ENCODE measurements at places on chromosomes 1 and 21. TPM values are rescaled to one million over a fixed set of nuclear protein-coding genes. Genes with fewer than 3 reads are reported as not detected.

Gene CSF3R
- 0.97 TPM for total RNA-seq

- no peak for DNase-seq
These were observed 213.7 kb upstream of the HOOK1 start for GRCh38 chr1:59601041-59601441.

DNA sequence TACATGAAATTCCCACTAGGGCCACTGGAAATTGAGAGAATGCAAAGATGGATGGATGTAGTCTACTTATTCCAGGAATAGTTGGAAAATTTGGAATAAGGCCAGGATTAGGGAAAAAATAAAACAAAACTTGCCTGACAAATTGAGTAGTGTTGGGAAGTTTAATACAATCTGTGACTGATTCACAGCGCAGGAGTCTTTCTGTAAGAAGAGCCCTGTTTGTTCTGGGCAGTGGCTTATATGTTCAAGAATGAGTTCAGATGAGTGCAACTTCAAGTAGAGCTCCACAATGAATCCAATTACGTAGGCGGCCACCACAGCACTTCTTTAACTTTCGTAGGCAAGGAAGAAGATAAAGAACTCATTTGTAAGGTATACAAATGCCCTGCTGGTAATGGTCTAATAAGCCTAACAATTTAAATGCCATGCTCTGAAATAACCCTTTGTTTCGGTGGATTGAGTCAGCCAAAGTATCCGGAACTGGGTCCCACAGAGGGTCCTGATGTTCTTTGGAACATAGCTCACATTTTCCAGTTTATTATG is 47.1 kb upstream of the KCNE1 start:
- DNase-seq: no peak

DNA sequence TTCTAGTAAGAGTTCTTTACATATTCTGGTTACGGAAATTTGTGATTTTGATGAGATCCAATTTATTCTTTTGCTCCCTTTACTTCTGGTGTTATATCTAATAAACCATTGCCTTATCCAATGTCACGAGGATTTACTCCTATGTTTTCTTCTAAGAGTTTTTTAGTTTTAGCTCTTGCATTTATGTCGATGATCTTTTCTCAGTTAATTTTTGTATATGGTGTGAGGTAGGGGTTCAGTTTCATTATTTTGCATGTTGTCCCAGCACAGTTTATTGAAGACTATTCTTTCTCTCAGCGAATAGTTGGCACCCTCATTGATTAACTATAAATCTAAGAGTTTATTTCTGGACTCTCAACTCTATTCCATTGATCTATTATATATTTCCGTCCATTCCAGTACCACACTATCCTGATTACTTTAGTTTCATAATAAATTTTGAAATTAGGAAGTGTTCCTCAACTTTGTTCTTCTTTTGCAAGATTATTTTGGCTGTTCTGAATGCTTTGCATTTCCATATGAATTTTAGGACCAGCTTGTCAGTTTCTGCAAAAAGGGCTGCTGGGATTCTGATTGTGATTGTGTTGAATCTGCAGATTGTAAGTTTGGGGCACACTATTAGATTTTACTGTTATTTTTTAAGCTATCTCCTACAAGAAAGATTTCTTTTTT is 4.0 kb downstream of the KDM1A start:
- DNase-seq: no peak

DNA sequence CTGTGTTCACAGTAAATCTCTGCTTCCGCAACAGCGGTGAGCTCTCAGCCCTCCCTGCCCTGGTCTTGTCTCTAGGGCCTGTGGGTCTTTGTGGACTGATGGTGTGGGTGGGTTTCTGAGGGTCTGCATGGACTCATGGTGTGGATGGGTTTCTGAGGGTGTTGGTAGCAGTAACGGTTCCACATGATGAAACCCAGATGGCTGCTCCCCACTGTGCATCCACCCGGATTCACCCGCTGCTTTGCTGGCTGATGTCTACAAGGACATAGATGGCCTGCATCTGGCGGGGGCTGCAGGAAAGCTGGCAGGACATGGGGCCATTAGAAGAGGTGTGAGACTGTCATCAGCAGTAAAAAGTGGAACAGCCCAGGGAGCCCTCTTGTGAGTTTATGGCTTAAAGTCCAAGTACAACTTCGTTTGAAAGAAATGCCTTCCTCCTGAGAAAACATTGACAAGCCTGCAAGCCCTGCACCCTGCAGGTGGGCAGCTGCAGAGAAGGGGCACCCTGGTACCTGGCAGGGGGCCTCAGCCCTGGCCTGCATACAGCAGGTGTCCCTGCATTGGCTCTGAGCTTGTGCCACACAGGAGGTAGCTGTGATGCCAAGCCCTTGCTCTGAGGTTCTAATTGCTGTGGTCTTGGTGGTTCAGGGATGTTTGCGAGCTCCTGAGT is 156.9 kb upstream of the COL6A1 start:
- no peak for DNase-seq

Gene TPRG1L
- 19.6 TPM for total RNA-seq

GRCh38 chr1:158150523-158150922 is 30.2 kb upstream of the CD1D start:
- no peak for DNase-seq

Gene SELP
- total RNA-seq: not detected

DNA sequence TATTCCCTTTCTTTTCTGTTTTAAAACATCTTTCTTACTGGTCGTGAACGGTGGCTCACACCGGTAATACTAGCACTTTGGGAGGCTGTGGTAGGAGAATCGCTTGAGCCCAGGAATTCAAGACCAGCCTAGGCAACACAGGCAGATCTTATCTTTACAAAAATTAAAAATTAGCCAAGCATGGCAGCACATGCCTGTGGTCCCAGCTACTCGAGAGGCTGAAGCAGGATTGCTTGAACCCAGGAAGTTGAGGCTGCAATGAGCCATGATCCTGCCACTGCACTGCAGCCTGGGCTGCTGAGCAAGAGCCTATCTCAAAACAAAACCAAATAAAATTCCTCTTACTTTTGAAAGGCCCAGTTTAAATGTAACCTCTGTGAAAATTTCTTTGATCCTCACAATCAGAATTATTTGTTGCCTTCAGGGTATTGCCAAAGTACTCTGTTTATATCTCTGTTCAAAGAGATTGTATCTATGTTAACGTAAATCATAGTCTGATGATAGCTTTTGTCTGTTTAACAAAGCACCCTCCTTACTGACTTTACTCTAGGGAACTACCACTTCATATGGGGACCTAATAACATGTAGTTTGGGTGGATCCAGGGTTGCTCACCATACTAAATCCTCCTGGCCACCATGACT is 71.6 kb downstream of the RERE start:
- DNase-seq: no peak

GRCh38 chr1:116105996-116106395 is 5.2 kb upstream of the MAB21L3 start:
- no peak for DNase-seq

Gene C4BPB
- total RNA-seq: not detected

DNA sequence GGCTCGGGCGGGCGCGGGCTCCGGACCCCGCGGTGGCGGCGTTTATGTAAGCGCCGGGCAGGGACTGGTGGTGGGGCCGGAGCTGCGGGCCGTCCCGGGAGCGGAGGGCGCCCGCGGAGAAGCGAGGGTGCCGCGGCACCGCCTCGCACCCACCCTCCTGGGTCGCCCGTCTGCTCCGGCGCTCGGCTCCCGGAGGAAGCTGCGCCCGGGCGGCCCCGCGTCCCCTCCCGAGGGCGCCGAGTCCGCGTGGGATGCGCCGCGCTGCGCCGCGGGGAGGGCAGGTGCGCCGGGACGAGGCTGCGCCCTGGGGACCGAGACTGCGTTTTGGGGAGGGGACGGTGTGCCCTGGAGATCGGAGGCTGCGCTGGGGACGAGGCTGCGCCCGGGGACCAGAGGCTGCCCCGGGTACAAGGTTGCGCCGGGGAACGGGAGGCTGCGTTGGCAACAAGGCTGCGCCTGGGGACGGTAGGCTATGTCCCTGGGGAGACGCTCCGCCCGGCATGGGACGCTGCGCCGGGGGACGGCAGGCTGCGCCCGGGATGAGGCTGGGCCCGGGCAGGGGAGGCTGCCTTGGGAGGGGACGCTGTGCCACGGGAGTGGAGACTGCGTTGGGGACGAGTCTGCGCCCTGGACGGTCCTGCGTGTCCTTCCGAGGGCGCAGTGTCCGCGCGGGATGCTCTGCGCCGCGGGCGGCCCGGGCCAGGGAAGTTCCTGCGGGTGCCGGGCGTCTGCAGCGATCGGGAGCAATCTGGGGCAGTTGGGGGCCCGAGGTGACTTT is 627 bp downstream of the ADARB1 start:
- peak; percentile 87 for DNase-seq

- no peak for DNase-seq
These were observed 122.8 kb upstream of the IVNS1ABP start for GRCh38 chr1:185439727-185440415.

Gene CFHR1
- not detected for total RNA-seq

- DNase-seq: peak; percentile 84
These were observed 18.7 kb downstream of the TMEM53 start for GRCh38 chr1:44655609-44656008.

GRCh38 chr1:89295187-89295586 is 22.5 kb upstream of the GBP5 start:
- no peak for DNase-seq

Gene GJA5
- 2.2 TPM for total RNA-seq

Gene THRAP3
- total RNA-seq: 90.7 TPM

Gene ATF3
- total RNA-seq: 19.2 TPM

GRCh38 chr1:220380885-220381284 is 108.6 kb upstream of the RAB3GAP2 start:
- DNase-seq: no peak

- DNase-seq: no peak
These were observed 498.9 kb upstream of the PTBP2 start for GRCh38 chr1:96222701-96223100.

Gene FLG2
- not detected for total RNA-seq

GRCh38 chr1:211487082-211487481 is 4.9 kb downstream of the RD3 start:
- DNase-seq: no peak

- no peak for DNase-seq
These were observed 64.8 kb downstream of the NENF start for GRCh38 chr1:212497553-212497952.

DNA sequence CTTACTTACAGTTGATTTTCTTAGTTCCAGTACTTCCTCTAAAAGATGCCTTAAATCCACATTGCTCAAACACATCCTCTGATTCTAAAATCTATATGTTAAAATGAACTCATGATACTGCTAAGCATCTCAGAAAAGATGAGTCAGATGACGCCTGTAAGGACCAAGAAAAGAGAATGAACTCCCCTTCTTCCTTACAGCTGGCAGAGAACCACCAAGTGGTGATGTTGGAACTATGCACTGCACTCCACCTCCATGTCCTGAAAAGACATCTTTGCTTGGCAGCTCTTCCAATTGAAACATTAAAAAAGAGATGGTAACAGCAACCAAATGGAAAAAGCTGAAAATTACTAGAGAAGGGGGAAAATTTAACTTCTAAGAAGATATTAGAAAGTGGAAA is 648.8 kb downstream of the PTPRC start:
- DNase-seq: no peak

- DNase-seq: no peak
These were observed 30.6 kb downstream of the ATP1A1 start for GRCh38 chr1:116403496-116404136.

Gene ELAVL4
- 1.7 TPM for total RNA-seq

Gene TATDN3
- 28.8 TPM for total RNA-seq

Gene FCMR
- total RNA-seq: not detected

Data from H7 (cell line).